ENCODE measurements at places on chromosomes 11 and 22.
A peak's percentile ranks its signal among the peaks of the same experiment; 100 is the strongest.

GRCh38 chr11:115348416-115348815 is 155.8 kb downstream of the CADM1 start:
- DNase-seq = no peak

DNA sequence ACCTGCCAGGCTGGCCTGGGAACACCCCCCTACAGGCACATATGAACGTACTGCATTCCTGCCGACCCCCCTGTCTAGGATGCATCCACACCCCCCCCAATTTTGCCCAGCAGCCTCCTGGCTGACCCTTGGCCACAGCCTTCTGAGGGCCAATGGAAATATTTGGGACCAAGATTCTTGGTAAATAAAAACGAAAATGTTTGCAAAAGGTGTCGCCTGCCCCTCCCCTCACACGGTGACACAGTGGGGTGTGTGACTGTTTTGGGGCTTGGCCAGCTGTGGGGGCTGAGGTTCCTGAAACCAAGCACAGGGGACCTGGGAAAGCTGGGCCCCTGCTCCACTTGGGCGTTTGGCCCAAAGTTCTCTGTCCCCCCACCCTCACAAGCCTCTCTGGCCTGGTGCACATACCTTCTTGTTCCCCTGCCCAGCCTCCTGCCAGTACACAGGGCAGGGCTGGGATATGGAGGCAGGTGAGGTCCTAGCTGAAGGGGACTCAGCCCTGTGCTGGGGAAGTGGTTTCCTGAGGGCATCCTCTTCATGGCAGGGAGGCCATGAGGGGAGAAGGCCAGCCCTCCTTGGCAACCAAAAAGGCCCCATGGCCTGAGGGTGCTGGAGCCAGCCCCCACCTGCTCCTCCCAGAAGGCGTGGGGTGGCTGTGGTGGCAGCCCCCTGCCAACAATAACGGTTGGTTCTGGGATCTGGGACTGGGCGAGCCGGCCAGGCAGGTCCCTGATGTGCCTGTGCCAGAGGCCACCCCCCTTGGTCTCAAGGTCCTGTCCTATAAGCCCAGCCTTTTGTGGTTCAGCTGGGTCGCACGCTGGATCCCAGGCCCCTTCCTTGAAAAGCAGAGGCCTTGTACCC is 2.1 kb upstream of the CRACR2B start:
- DNase-seq = no peak

- no peak for DNase-seq
Observed at GRCh38 chr11:86575927-86576326, 96.5 kb downstream of the ME3 start.

DNA sequence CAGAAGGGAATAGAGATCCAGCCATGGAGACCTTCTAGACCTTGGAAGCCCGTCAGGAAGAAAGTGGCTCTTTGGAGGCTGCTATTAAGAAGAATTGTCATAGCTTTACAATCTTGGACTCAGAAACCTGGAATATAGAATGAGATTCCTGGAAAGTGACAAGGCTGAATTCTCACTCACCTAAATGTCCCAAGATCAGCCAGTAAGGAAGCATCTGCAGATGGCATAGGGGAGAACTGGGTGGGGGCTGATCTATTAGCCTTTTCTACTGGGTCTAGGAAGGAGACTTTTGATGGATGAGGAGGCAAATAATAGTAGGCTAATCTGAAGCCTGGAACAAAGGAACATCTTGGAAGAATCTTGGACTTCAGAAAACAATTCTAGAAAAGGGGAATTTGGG is at the start of gene OR51G1:
TSS of gene OR51G1 (minus strand) at position 101 of the 400 bp plus-strand sequence. CDS start at position 101, 0 bp downstream.
- no peak for DNase-seq

DNA sequence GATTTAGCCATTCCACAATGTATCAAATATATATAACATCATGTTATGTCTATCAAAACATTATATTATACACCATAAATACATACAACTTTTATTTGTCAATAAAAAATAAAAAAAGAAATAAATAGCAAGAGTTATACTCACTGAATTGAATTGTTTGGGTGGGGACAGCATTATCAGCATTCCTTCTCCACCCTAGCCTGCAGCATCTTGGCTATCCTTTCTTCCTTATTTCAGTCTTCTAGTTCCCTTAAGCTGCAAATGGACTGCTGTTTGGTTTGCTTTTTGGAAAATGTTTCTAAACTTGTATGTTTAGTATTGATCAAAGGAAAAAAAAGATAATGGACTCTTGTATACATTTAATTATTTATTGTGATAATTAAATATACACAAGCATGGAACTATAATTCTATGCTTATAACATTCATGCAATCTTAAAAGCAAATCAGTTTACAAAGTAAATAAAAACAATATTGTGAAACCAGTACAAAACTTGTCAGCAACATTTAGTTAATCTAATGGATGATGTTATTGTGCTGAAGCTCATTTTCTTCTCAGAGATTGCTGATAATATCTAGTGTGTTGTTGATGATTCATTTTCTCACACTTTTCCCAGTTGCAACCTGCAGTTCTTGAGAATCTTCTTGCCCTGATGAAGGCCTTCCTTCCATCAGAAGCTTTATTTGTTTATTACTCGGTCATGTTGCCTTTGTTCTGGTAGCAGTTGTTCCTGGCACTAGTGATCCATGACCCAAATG is 5.0 kb downstream of the ARHGAP42 start:
- no peak for DNase-seq

GRCh38 chr11:76228071-76228874 is 22.0 kb upstream of the WNT11 start:
- DNase-seq = no peak

DNA sequence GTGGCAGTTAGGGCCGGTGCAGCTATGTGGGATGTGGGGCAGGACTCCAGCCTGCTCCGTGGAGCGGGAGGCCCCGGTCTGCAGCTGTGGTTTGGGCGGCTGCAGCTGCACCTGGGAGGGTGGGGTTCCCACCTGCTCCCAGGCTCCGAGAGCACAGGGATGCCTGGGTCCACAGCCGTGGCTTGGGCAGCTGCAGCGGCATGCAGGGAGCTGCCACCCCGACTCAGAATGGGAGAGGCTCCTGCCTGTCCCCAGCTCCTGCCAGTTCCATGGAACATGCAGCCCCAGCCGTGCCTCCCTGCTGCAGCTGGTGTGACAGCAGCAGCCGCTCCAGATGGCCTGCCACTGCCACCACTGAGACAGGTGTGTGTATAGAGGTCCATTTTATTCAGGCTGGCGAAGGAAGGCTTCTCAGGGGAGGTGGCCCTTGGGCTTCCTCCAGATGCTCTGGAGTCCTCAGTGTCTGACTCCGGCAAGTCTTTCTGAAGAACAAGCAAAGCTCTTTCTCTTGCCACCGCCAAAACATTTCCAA is 21.8 kb upstream of the UPK3A start:
- DNase-seq = no peak

DNA sequence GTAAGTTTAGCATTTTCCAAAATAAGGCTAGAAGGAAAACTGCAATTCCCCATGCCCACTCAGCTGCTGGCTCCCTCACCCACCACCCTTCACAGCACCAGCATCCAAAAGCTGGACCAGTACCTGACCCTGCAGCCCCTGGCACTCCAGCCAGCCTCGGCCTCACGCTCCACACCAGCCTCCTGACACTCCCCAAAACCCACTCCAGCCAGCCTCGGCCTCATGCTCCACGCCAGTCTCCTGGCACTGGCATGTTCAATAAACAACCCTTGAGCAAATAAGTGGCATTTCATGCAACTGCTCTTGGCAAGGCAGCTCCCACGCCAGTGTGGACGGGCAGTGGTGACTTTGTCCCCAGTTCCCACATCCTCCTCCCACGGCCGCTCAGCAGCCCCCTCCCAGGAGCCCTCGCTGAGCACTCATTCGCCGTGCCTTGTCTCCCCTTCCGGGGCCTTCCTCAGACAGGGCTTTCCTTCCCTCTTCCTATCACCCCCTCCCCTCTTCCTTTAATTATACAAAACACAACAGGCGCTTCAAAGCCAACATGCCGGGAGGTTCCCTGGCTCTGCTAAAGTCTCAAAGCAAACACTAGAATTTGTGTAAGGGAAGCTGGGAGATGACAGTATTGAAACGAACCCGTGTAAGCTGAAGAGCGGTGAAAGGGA is 6.8 kb downstream of the TOLLIP start:
- DNase-seq = no peak

- DNase-seq = no peak
Observed at GRCh38 chr11:256952-257737, 20.4 kb downstream of the PSMD13 start.

DNA sequence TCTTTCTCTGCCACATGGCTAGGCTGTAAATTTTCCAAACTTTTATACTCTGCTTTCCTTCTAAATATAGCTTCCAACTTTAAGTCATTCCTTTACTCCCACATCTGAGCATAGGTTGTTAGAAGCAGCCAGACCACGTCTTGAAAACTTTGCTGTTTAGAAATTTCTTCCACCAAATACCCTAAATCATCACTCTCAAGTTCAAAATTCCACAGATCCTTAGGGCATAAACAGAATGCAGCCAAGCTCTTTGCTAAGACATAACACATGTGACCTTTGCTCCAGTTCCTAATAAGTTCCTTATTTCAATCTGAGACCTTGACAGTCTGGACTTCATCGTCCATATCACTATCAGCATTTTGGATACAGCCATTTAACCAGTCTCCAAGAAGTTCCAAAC is 749.9 kb downstream of the METTL15 start:
- DNase-seq = no peak

GRCh38 chr22:38009000-38009806 is 24.8 kb upstream of the SOX10 start:
- no peak for DNase-seq

GRCh38 chr11:127017482-127017881 is 16.9 kb upstream of the KIRREL3 start:
- no peak for DNase-seq

GRCh38 chr22:28884747-28885350 is 1.5 kb downstream of the ZNRF3 start:
- no peak for DNase-seq

- no peak for DNase-seq
Observed at GRCh38 chr22:25361899-25362214, 142.4 kb downstream of the CRYBB2 start.

DNA sequence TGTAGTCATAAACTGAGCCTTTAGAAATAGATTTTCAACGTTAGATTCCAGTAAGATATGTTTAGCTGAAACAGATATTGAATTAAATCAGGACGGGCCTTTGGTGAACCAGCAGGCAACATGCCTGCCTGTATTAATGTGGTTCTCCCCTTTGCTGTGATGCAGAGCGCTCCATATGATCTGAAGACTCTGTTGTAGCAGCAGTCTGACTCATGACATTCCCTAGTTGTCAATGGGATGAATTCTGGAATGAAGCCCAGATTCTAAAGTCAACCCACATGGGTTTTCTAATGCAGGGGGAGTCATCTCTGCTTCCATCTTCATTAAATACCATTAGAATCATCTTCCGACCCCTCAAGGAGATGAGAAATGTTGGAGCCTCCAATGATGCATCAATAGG is 864.5 kb downstream of the NTM start:
- no peak for DNase-seq

GRCh38 chr22:23385678-23386631 is 194.1 kb downstream of the IGLL1 start:
- peak; percentile 30 for DNase-seq

DNA sequence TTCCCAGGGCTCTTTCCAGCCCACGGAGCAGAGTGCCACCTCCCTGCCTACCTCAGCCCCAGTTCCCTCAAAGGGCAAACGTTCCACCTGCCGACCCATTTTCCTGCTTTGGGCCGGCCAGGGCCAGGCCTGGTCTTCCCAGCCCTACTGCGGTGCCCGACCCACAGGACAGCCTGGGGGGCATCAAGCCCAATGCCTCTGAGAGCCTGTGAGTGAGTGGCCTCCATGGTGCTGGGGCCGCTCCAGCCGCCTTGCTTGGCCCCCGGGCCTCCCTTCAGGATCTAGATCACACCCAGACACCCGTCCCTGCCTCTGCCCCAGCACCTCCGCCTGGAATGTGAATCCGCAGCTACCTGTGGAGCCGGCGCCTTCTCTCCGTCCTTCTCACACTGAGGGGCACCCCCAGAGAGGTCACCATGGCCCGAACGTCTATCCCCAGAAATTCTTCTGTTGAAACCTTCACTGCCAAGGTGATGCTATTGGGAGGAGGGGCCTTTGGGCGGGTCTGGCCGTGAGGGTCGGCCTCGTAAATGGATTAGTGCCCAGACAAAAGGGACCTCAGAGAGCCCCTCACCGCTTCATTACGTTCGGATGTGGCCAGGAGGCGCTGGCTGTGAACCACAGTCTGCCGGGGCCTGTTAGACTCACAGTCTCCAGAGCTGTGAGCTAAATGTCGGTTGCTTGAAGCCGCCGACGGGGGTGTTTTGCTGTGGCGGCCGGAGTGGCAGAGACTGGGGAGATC is 36.2 kb upstream of the BRSK2 start:
- DNase-seq = no peak

DNA sequence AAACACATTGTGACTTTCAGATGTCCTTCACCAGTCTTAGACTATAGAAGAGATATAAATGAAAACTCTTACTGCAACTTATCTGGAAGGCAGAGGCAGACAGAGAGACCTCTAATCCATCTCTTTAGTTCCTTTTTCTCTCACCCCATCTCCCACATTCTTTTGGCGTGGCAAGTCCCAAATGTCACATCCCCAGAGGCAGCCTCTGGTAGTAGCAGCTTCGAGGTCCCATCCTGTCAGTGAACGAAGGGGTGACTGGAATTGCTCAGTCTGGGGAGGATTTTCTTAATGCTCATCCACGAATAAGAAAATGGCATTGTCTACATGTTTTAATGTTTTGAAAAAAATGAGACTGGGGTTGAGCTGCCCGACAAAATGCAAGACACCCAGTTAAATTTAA is 201.4 kb downstream of the GRIA4 start:
- DNase-seq = no peak

DNA sequence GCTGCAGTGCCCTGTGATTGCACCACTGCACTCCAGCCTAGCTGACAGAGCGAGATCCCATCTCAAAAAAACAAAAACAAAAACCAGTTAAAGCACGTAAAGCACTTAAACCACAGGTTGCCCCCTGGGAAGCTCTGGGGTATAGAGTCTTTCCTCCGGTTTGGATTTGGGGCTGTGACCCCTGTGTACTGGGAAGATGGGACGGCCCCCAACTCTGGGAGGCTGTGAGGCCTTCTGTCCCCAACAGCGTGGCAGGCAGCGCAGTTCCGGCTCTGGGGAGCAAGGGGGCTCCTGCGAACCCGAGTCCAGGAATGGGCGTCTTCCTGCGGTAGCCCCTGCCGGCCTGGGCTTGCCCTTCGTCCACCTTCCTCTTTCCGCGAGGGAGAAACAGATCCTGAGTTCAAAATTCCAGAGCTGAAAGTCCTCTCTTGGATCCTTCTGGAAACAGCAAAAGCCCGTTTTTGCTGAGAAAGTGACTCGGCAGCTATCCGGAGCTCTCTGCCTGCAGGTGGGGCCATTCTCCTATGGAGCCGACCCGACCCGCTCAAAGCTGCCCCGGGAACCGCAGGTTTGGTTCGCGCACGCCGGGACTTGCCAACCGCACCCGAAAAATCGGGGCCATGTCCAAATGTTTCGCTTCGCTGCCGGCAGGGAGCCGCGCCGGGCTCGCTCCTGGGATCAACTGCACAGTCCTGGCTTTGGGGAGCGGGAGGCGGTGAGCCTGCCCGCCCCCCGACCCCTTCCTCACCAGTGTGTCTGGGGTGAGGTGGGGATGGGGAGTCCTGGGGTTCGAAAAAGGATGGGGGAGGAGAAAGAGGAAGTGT is 36.3 kb upstream of the POLA2 start:
- no peak for DNase-seq

GRCh38 chr11:116217006-116217405 is 555.8 kb downstream of the BUD13 start:
- peak; percentile 19 for DNase-seq

GRCh38 chr11:35166369-35167360 is 27.7 kb downstream of the CD44 start:
- no peak for DNase-seq

- DNase-seq = no peak
Observed at GRCh38 chr22:37491559-37492427, 5.6 kb upstream of the MFNG start.
